ENCODE measurements at places on chromosomes 3 and 15.

GRCh38 chr15:56913670-56914069 lies 4.8 kb upstream of the TCF12 start:
- DNase-seq: peak; percentile 25

GRCh38 chr3:194867270-194867983 lies 181.7 kb downstream of the FAM43A start:
- no peak for DNase-seq

GRCh38 chr3:86554383-86554782 lies 436.6 kb downstream of the VGLL3 start:
- DNase-seq: no peak

- no peak for DNase-seq
These were observed 8.6 kb upstream of the RPL29 start for GRCh38 chr3:52004163-52004787.

- no peak for DNase-seq
These were observed 167.4 kb upstream of the CTDSPL start for GRCh38 chr3:37694284-37694675.

DNA sequence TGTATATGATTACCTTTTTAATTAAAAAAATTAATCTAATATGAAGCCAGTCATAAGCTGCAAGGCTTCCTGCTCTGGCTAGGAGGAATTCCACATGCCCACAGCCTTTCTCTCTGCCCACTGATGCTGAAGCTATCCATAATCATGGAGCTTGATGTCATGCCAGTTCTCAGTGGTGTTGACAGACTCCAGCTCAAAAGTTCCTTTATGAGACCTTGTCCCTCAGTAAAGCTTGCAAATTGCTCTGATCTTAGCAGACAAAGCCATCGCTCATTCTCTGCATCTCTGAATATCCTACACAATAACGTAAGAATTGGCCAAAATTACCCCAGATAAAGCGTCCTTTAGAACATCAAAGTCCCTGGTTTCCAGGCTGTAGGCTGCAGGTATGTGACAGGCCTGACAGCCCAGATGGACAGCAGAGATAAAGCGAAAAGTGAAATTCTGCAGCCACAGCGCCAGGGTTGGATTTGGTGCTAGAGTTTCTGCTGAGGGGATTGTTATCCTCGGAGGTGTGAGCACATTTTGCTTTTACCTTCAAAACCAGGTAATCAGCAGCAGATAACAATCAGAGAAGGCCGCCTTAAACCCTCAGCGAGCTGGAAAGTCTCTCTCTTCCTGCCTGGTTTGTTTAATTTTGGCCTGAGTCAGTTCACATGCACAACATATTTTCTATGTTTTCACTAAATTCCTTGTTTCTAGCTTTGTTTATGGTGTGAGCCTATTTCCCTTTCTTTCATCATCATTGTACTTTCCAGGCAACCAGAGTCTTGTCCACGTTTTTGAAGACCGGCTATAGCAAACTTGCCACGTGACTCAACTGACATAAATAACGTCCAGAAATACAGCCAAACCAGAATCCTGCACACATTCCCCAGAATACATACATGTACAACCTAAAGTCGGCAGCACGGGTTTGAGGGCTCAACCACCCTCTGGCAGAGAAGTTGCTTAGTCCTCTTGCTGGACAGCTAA lies 36.6 kb upstream of the ALDH1A3 start:
- DNase-seq: peak; percentile 35

GRCh38 chr3:146052056-146052790 lies 108.8 kb downstream of the PLOD2 start:
- no peak for DNase-seq

DNA sequence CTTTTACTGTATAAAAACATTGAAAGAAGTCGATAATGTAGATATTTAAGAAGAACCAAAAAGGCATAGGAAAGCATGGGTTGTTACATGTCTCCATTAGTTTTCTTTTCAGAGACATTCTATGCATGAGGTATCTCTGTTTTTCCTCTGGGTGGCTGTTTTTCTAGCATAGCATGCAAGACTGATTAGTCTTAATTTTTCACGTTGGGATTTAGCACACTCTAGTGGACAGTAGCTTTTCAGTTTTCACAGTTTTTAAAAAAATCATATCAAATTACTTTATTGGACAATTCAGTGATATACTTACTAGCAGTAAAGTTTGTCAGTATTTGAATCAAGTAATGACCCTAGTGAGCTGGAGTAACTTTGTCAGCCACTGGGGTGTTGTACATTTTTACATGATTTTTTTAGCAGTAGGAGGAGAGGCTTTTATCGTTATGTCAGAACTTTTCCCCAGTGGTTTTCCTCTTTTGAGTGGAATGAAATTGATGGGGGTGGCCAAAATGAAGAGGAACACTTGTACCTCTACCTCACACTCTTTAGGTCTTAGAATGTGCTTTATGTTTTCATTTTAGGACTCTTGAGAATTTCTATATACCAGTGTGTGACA lies 57.2 kb downstream of the SEC22A start:
- peak; percentile 34 for DNase-seq

All from brain microvascular endothelial cell (primary cell).